ENCODE measurements at places on chromosomes 11 and 22. TPM values are rescaled to one million over a fixed set of nuclear protein-coding genes. Genes with fewer than 3 reads are reported as not detected.

The PGR gene
- total RNA-seq = 0.18 TPM

The BAIAP2L2 gene
- 0.54 TPM for total RNA-seq

DNA sequence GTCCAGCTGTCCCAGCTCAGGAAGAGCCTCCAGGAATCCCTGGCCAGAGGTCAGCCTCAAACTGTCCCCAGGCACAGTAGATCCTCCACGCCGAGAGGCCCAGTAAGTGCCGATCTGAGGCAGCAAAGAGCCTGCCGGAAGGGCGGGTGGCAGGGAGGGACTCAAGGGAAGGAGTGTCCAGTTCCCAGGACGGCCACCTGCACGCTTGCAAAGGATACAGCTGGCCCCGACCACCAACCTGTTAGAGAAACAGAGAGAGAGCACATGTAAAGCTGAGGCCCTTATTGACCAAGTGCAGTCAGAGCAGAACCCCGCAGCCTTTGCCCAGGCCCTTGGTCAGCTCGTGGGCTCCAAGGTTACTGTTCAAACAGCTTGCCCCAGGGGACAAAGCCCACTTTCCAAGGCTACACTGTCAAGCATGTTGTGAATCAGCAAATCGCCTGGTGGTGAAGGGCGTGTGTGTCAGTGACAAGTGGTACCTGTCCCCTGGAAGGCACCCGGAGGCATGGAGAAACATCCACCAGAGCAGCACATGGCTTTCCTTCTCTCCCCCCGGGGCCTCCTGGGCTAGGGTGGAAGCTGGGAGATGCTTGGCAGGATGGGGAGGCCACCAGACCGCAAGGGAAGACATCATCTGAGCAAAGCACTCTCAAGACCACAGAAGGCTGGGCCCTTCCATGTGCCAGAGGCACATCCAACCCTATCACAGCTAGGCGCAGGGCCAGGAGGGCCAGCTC is 42.6 kb upstream of the COMT start:
- no peak for DNase-seq

The CECR2 gene
- 15.7 TPM for total RNA-seq

- DNase-seq = no peak
Observed at GRCh38 chr11:45942381-45942780, 19.9 kb downstream of the LARGE2 start.

- DNase-seq = peak; percentile 66
Observed at GRCh38 chr11:35138058-35138457, 913 bp upstream of the CD44 start.

The PHETA2 gene
- 0.12 TPM for total RNA-seq

The VSIG10L2 gene
- not detected for total RNA-seq

DNA sequence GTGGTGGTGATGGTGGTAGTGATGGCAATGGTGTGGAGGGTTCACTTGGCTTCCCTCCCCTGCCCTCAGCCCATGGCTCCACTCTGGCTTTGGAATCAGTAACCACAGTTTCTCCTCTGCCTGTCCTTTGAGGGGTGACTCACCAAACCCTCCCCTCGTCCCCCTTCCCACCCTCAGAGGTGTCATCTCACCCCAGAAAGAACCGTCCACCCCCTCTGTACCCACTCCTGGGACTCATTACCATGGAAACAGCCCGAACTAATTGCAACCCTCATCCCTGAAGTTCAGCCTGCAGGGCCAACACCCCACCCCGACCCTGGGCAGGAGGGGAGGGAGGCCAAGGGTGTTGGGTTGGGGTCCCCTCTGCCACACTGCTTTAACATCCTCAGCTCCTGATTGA is 26.6 kb downstream of the PHLDB1 start:
- peak; percentile 41 for DNase-seq

DNA sequence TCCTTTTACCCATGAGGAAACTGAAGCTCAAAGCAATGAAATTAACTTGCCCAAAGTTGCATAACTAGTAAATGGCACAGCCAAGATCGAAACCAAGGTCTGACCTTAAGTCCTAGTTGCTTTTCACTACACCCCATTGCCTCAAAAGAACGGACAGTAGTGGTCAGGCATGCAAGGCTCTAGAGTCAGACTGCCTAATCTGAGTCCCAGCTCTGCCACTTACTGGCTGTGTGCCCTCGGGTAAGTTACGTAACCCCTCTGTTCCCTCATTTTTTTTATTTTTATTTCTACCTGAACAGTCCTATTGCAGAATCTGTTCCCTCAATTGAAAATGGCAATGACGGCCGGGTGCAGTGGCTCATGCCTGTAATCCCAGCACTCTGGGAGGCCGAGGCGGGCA is 9.6 kb downstream of the CYB561A3 start:
- no peak for DNase-seq

The OR4P4 gene
- total RNA-seq = not detected

The MIOX gene
- total RNA-seq = 0.91 TPM

DNA sequence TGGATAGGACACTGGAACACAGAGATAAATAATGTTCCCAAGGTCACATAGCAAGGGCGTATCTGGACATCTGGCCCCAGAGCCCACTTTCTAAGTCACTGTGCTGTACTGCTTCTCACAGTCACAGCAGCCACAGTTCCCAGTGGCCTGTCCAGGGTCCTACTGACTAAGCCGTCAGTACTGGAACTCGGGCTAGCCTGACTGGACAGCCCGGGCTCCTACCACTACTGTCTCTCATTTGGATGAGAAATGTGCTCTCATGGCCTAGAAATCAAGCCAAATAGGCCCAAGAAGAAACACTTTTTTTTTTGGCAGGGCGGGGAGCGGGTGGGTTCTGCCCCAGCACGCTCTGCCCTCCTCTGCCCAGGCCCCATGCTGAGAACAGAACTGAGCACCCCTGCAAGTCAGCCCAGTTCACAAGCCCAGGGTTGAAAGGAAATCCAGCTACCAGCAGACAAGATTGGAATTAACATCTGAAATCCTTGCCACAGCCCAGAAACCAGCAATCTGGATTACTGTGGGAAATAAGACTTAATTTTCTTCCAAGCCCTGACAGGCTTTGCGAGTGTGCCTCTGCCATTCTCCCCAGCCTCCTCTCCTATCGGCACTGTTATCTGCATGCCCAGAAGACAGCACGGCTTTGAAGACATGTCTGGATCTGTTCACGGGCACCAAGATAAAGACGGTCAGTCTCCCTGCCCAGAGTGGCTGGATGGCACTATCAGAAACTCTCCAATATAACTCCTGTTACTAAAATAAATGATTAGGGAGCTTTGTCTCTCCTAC is 182.9 kb upstream of the NCAM1 start:
- no peak for DNase-seq

DNA sequence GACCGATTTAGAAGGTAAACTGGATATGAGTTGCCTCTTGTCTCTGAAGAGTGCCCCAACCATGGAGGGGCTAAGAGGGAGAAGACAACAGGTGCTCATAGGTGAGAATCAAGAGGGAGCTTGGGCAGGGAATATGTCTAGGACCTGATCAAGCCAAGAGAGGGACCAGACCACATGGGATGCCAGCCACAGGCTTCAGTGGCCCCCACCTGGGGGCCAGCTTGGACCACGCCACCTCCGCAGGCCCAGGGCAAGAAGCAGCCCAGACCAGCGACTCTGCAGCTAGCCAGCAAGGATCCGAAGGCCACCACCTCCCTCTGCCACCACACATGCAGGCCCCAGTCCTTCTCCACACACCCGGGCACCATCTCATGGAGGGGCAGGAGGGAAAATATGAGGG is 92.5 kb upstream of the LDLRAD3 start:
- no peak for DNase-seq

DNA sequence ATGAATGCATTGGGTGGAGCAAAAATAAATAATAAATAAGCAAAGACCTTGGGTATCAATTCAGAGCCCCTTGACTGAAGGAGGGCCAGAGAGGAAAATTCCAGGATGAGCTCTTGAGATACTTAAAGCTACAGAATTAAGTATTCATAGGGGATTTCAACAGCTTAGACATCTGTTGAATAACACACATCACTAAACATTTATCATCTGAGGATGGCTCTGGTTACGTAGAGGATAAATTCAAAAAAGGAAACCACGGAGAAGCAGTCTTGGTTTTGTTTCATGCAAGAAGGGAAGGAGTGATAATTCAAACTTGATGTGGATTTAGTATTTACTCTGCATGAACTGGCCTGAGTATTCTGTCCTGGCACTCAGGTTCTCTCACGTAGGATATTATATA is 29.8 kb downstream of the ARHGAP42 start:
- no peak for DNase-seq

The CHRM1 gene
- not detected for total RNA-seq

DNA sequence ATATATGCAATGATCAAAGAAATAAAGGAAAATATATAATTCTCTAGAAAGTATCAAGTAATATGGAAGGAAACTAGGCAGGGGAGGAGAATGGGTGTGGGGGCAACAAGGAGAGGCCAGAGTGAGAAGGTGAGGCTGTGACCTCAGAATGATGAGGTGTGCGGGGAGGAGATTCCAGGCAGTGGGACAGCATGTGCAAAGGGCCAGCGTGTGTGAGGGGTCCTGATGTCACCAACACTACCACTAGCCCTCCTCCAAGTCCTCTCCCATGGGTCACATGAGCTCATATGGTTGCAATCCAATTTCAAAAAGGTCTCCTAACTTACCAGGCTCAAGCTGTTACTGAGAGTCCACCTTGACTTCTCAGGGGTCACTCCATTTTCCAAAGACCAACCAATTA is 463.9 kb downstream of the MN1 start:
- DNase-seq = no peak

The SGSM1 gene
- not detected for total RNA-seq

The OR2AG1 gene
- not detected for total RNA-seq

The NOX4 gene
- 36.5 TPM for total RNA-seq

- no peak for DNase-seq
Observed at GRCh38 chr11:70112017-70112434, 33.9 kb downstream of the ANO1 start.

GRCh38 chr11:88813233-88813915 is 252.4 kb downstream of the GRM5 start:
- no peak for DNase-seq

GRCh38 chr11:56905442-56905841 is 83.3 kb upstream of the OR5AK2 start:
- no peak for DNase-seq

GRCh38 chr11:57148621-57149020 is 33.1 kb upstream of the LRRC55 start:
- no peak for DNase-seq

DNA sequence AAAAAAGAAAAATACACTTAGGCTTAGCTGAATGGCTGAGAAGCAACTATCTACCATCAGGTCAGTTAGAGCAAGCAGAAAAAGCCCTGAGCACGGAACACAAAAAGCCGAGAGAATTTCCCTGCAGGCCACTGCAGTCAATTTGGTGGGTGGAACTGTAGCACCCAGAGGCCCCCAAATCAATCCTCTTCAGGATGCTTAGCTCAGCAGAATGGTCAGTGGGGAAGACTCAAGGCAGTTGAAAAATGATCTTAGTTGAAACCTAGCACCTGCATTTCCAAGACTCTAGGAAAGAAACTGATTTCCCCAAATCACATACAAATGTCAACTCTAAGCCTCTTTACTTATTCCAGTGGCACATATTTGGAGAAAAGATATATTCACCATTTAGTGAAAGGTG is 327.4 kb upstream of the SYN3 start:
- no peak for DNase-seq

- no peak for DNase-seq
Observed at GRCh38 chr11:46850829-46851380, 4.8 kb upstream of the CKAP5 start.

The MMP1 gene
- 0.64 TPM for total RNA-seq

The GPR83 gene
- total RNA-seq = 0.14 TPM

GRCh38 chr11:11963842-11964773 is 44.3 kb downstream of the DKK3 start:
- no peak for DNase-seq

- DNase-seq = no peak
Observed at GRCh38 chr11:2561696-2562581, 117.1 kb downstream of the KCNQ1 start.

DNA sequence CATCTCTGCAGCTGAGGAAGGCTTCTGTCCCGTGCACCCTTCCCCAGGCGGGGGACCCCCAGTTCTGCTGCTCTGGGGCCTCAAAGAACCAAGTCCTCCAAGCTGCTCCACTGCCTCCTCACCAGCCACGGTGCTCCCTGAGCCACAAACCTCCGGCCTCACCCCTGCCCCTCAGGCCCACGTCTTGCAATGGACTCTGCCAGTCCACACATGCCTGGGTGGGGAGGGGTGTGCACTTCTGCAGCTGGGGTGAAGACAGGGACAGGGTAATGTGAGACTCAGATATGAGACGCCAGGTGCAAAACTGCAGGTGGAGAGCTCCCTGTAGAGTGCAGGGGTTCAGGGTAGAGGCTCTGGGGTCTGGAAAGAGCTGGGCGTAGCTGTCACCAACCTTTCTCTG is 3.2 kb upstream of the PTDSS2 start:
- DNase-seq = no peak

DNA sequence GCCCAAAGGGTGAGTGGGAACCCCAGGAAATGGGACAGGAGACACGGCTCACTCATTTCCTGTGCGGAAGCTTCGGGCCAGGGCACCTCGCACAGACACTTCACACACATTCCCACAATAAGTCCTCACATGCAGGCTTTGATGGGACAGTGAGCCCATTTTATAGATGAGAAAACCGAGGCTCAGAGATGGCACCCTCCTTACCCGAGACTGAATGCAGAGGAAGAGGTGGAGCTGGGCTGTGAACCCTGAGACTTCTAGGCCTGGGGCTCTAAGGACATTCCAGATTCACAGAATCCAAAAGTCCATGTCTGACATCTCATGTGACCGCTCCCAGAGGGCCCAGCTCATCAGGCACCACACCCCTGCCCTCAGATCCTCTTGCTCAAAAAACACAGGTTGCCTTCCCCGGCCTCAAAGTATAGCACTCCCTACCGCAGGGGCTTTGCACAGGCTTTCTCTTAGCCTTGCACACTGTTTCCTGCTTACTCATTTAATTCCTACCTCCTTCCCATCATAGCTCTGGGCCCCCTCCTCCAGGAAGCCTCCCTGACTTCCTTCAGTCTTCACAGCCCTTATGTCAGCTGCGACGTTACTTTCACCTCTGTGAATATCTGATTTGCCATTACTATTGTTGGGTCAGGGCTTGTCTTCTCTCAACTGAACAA is 57.1 kb upstream of the TCF20 start:
- no peak for DNase-seq

DNA sequence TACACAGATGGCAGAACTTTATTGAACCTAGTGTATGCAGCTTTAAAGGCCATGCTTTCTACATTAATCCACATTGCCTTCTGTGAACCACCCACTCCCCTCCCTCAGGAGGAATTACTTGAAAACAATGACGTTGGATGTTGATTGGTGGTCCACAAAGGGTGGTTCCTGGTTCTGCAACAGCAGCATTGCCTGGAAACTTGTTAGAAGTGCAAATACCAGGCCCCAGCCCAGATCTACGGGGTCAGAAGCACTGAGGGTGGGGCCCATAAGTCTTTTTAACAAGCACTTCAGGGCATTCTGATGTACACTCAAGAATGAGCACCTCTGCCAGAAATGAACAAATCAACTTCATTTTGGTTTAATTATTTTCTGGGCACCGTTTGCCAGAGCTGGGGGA is 91.0 kb downstream of the ISX start:
- DNase-seq = no peak

- DNase-seq = no peak
Observed at GRCh38 chr11:64607381-64607985, 16.5 kb downstream of the SLC22A12 start.

GRCh38 chr11:2380807-2381350 is 3.8 kb downstream of the CD81 start:
- no peak for DNase-seq

GRCh38 chr22:48043581-48043980 is 1281.1 kb downstream of the TBC1D22A start:
- DNase-seq = no peak

The MRPL49 gene
- total RNA-seq = 42.6 TPM

- peak; percentile 26 for DNase-seq
Observed at GRCh38 chr11:46889689-46890475, 28.5 kb downstream of the LRP4 start.

The PRR33 gene
- total RNA-seq = not detected

The CARNS1 gene
- 0.23 TPM for total RNA-seq

The PYGM gene
- 1.0 TPM for total RNA-seq

The CYB5R2 gene
- 11.9 TPM for total RNA-seq
